ENCODE measurements at places on chromosomes 1 and 21.

DNA sequence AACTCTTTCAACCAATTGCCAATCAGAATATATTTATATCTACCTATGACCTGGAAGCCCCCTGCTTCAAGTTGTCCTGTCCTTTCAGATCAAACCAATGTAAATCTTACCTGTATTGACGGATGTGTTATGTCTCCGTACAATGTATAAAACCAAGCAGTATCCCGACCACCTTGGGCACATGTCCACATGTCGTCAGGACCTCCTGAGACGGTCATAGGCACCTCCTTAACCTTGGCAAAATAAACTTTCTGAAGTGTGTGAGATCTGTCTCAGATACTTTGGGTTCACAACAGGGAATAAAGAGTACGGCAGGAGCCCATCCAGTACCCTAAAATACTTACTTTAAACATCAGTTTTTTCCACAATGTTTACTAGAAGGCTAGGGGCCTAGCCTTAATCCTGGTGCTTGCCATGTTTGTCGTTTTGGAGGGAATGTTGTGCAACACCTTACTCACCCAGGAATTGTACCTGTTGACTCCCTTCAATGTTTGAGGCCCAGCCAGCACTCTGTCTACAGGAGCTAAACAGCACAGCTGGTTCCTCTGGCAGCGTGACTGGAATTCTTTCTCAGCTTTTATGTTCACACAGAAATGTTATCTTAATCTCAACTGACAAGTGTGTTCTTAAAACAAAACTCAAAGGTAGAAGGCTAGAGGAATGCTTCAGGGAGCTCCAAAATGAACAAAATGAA, 90.8 kb upstream of the USP25 start:
- DNase-seq: no peak

DNA sequence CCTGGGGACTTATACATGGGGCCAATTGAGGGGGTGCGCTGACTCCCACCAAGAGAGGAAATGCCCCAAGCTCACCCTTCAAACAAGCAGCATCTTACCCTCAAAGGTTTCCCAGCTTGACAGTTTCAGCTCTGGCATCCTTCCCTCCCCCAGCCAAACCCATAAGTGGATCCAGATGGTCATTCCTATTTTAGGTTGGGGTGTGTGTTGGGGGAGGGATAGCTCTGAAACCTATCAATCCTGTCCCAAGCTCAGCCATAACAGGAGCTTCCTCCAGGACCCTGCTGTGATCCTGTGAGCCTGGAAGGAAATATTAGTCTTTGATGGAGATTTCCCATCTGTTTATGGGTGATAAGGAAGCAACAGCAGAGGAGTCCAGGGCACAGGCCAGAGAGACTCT, 3.4 kb upstream of the TMEM222 start:
- DNase-seq: no peak

DNA sequence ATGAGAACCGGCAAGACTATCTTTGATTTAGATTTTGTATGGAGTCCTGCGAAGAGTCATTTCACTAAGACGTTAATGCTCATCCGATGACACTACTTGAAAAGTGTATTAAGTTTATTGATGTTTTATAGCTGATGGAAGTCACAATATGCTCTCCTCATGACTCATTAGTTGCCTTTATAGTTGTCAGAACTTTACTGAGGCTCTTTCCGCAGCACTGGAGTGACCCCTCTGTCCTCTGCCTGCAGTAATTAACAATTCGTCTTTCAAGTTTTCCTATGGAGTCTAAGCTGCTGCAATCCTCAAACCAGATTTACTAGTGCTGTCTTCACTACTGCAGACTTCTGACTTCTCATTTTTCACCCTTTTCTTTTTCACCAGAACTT, 853 bp downstream of the USP16 start:
- no peak for DNase-seq

DNA sequence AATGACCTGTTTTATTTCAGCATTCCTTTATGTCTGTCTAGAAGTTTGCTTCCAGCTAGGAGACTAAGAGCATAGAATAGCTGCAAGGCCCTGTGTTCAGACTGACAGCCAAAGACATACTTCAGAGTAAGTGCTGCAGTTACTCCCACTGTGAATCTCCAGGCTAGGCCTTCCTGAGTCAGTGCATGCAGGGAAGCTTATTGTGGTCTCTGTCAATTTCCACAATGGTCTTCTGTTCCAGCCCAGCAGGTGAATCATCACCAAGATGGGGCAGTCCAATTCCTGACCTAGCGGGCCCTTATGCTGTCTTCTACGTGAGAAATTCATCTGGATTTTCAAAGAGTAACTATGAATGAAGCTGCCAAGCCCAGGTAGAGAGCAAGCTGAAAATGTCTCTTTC, 146.3 kb upstream of the C8B start:
- DNase-seq: no peak

DNA sequence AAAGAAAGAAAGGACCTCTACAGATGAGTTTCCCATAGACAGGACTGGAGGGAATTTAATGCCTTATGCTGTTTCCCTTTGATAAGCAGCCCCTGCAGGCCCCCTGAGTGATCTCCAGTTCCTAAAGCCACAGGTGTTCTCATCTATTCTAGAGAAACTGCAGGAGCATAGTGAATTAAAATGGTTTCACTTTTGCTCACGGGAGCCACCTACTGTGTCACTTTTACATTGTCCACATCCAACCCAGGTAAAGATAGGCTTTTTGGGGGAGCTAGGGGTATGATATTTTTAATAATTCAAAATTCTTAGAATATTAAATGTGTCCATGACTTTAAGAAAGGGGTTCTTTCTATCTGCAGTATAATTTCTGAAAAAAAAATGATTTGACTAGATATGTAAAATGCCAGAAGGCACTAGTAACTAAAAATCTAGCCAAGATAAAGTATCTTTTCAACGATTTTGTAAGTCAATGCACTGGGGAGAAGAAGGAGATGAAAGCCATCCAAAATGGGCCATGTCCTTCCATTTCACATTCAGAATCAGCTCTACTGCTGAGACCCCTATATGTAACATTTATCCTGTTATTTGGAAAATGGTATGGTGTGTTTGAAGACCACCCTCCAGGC, 267.3 kb upstream of the DUSP10 start:
- no peak for DNase-seq

- DNase-seq: no peak
These were observed 32.3 kb downstream of the KIRREL1 start for GRCh38 chr1:158025576-158026230.

DNA sequence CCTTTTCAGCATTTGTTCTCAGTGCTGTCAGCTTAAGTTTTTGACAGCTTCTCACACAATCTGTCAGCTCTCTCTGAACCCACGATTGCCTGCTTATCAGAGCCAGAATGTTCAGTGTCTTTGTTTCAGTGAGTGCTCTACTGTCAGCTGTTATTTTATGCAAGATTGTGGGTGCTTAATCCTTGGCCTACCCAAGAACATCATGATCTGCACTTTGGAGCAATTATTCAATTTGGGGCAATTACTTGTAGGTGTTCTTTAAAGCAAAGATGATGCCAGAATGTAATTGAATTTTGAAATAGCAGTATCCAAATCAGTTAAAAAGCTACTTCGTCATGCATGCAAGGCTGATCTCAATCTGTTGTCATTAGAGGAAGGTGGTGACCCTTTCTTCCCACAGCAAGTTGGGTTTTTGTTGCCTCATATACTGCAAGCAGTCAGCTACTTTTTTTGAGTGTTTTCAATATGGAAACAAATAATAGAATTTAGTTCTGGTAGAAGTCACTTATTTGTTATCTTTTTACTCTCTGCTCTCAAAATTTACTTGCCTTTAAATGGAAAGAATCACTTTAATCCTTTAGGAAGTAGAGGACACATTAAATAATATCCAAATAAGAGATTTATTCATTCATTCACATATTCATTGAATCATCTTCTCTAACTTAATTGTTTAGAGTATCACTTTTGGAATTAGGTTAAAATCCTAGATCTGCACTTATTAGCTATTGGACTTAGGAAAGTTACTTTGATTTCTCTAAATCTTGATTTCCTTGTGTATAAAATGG, 253.5 kb upstream of the CACYBP start:
- no peak for DNase-seq

- DNase-seq: no peak
These were observed 2.3 kb upstream of the LCE1A start for GRCh38 chr1:152824964-152825363.

- DNase-seq: no peak
These were observed 44.1 kb downstream of the FOXD2 start for GRCh38 chr1:47481936-47482335.

- no peak for DNase-seq
These were observed 118.0 kb upstream of the IPO9 start for GRCh38 chr1:201710632-201711597.

DNA sequence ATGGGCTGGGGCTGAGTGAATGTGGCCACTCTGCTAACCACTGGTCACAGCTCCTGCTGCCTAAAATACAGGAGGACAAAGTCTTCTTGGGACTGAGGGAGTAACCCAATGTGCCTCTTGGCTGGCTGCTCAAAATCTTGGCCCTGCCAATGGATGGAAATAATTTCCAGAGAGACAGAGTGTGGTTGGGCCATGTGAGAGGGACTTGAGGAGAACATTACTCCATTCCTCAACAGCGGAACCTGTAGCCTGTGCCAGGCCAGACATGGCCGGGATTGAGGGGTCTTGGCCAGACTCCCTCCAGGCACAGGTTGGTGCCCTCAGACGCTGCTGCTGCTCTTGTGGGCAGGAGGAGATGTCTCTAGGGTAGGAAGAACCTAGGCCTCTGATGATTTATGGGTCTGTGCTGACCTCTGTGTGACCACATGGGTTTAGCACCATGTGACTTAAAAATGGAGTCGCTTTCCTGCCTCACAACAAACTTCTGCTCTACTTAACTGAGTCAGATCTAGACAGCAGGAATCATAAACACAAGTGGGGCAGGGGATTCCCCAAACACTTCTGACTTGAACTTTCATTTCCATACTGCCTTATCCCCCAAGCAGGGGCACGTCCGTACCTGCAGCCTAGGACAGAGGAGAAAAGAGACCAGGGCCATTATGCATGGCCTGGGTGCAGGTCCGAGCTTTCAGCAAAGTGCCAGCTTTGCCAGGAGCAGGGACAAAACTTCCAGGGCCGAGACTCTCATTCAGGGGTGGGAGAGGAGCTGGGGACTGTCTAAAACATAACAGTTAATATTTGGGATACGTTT, 79.2 kb downstream of the CD34 start:
- peak; percentile 20 for DNase-seq

DNA sequence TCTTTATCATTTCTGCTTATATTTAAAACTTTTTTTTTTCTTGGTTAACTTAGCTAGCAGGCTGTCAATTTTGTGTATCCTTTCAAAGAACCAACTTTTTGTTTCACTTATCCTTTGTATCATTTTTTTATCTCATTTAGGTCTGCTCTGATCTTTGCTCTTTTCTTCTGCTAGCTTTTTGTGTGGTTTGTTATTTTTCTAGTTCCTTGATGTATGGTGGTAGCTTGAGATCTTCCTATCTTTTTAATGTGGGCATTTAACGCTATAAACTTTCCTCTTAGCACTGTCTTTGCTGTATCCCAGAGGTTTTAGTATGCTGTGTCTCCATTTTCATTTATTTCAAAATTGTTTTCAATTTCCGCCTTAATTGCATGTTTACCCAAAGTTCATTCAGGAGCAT, 36.5 kb downstream of the FOXJ3 start:
- DNase-seq: no peak

Measured in stimulated activated effector memory CD8-positive, alpha-beta T cell treated with anti-CD3 and anti-CD28 coated beads, Interleukin-12 subunit alpha, Interleukin-12 subunit beta, amount 100 ng/mL, for 72 hours (primary cell).